Jurkat, Clone E6-1 (cell line): ENCODE measurements at places on chromosomes 13 and 19.

- DNase-seq, result no peak
Observed at GRCh38 chr13:74687442-74688182, 553.4 kb upstream of the KLF12 start.

GRCh38 chr19:5911366-5911765, 2.7 kb upstream of the CAPS start:
- DNase-seq, result no peak

DNA sequence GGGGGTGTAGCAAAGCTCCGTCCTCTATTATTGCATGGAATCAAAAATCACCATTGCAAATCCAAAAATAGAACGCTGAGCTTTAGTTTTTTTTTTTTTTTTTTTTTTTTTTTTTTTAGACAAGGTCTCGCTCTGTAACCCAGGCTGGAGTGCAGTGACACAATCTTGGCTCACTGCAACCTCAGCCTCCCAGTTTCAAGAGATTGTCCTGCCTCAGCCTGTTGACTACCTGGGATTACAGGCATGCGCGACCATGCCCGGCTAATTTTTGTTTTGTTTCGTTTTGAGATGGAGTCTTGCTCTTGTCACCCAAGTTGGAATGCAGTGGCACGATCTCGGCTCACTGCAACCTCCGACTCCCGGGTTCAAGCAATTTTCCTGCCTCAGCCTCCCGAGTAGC, 15.3 kb upstream of the ZNF77 start:
- no peak for DNase-seq

DNA sequence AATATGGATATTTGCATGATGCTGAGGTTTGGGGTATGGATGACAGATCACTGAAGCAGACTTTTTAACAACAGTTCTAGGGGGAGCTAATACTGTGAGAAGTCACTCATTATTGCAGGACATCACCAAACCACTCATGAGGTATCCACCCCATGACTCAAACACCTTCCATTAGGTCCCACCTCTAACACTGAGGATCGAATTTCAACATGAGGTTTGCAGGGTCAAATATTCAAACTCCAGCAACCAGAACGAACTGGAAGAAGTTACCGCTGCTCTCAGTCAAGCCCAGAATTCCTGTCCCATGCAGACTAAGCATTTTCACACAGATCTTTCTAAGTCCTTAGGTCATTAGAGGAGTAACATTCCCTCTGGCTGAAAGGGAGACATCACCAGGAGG, 758.9 kb downstream of the UQCRFS1 start:
- DNase-seq, result no peak

DNA sequence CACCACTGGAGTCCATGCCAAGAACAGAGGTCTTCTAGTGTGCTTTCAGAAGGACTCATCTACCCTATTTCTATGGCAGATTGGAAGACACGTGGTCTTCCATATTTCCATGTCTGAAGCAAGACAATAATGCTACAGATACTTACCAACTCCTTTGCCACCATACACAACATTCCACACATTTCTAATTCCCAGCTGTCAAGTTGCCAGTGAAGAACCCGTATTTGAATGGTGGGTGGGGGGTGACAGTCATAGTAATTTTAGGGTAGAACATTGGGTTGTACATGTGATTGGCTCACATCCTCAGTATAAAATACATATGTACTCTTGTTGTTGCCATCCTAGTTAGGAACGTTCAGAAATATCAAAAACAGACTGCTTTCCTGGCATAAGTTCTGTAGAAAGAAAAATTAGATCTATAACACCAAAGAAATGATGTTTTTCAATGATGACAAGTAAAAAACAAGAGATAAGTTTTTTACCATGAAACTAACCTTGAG, 69.3 kb downstream of the LHFPL6 start:
- no peak for DNase-seq
